NCI-H1092 (cell line): ENCODE measurements at places on chromosomes 3 and 15.

GRCh38 chr3:107795514-107796094 lies 272.8 kb downstream of the BBX start:
- no peak for DNase-seq

DNA sequence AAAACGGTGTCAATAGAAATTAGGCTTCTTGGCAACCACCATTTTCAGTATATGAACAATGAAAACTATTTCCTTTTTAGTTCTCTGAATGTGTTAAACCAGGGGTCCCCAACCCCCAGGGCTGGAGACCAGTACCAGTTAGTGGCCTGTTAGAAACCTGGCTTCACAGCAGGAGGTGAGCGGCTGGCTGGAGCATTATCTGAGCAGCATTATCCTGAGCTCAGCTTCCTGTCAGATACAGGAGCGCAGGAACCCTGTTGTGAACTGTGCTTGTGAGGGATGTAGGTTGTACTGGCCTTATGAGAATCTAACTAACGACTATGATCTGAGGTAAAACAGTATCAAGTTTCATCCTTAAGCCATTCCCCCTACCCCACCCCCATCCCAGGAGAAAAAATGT lies 328.7 kb downstream of the ZBBX start:
- DNase-seq, result no peak

DNA sequence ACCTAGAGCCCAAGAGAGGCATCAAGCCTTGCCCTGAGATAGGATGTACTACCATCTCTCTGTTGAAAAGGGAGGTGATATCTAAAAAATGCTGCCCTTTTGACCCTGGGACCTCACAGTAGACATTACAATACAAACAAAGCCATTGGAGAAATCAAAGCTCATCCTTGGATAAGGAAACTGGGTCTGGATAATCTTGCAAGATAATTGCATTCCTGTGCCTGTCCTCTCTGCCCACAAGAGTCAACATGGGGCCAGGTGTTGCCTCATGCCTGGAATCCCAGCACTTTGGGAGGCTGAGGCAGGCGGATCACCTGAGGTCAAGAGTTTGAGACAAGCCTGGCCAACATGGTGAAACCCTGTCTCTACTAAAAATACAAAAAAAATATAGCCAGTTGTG lies 57.3 kb upstream of the DLG1 start:
- DNase-seq, result no peak

- DNase-seq, result no peak
Measured at GRCh38 chr3:127423856-127424765, 136.3 kb upstream of the PRR20G start.

DNA sequence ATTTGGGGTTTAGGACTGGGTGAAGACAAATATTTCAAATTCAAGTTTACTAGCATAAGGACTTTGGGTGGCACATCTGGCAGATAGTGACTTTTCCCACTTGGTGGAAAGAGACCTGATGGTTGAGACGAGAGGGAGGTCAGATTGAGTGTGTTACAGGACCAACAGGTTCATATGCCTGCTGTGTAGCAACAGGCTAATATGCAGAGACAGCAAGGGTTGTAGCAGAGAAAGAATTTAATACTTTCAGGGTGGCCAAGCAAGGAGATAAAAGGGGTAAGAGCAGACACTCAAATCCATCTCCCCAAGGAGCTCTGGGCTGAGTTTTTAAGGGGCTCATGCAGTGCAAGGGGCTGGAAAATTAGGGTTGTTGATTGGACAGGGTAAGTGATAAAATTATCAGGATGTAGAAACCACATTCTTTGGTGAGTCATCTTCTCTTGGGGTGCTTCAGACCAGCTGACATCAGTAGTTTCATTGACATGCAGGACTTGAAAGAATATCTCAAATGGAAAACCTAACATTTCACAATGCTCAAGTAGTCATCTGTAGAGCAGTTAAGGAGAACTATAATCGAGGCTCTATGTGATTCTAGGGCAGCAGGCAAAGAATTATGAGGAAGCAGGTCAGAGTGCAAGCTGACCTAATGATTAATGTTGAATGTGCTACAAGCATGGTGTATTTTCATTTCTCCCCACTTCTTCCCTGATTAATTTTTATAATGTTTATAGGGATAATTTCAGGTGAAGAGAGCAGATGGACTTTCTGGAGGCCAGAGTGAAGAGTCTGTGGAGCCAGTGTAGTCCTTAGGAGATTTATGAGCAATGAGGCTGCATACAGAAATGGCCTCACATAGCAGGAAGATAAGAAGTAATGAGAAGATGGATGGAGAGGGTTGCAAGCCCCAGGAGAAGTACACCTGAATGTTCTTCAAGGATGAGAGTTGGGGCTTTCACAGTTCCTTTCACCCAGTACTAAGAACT lies 13.7 kb downstream of the FOXB1 start:
- no peak for DNase-seq

GRCh38 chr3:124893526-124893925 lies 6.4 kb upstream of the ITGB5 start:
- no peak for DNase-seq

- no peak for DNase-seq
Measured at GRCh38 chr15:76161153-76162035, 101.6 kb downstream of the TMEM266 start.

DNA sequence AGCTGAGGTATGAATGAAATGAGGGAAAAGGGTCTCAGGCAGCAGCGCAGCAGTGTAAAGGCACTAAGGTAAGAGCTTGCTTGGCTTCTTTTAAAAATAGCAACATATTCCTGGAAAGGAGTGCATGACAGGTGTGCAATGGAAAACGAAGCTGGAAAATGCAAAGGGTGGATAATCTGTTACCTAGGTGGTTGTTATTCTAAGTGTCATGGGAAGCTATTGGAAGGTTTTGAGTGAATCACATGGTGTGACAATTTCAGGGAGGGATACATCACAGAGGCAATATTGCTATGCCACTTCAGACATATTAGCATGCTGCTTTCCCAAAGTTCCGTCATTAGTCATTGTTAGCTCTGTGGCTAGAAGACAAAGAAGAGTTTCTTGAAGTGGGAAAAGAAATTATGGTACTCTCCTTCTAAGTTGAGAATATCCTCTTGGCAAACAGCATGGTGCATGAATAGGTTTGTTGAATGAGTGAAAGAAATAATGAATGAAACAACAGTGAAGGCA lies 28.7 kb upstream of the TMEM45A start:
- DNase-seq, result no peak

DNA sequence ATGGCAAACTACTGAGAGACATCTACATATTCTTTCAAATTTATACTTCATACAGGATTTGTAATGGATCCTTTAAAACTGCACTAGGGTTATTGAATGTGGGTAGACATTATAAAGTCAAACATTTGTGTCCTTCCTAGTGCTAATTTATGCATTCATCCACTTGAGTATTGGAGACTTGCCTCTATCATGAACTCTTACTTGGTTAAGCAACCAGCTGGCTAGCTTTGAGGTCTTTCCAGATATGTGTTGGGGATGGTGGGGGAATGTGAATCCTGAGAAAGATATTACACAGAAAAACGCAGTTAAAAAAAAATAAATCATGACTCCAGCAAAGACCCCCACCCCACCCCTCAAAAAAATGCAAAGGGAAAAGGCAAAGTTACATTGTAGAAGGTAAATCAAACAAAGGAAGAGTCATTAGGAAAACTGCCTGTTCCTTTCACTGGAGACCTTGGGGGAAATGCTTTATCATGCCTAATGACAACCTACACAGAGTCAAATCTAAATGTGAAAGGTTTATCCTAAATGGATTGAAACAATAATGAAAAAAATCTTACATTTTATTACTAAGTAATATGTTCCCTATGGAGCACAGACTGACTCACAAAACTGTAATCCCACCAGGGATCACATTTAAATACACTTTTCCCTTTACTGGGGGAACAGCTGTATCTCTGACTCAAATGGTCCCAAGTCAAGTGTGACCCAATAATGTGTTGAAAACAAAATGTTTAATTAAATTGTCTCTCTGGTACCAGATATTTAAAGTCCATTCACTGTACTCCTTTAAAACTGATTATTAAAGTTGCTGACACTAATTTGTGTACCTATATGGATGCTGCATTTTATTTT lies 522.3 kb downstream of the ROBO1 start:
- DNase-seq, result no peak

DNA sequence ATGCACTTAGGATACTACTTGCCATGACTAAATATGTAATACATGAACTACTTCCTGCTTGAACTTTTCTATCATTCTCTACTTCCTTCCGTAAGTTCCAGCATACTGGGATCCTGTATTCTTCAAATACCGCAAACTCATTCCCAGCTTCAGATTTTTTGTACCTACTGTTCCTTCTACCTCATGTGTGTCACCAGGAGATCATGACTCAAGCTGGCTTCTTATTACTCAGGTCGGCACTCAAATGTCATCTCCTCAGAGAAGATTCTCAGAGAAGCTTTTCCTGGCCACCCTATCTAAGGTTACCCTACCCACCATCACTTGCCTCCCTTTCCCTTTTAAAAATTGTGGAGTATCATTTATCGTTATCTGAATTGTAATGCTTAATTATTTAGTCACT lies 66.7 kb downstream of the RFX7 start:
- DNase-seq, result no peak

DNA sequence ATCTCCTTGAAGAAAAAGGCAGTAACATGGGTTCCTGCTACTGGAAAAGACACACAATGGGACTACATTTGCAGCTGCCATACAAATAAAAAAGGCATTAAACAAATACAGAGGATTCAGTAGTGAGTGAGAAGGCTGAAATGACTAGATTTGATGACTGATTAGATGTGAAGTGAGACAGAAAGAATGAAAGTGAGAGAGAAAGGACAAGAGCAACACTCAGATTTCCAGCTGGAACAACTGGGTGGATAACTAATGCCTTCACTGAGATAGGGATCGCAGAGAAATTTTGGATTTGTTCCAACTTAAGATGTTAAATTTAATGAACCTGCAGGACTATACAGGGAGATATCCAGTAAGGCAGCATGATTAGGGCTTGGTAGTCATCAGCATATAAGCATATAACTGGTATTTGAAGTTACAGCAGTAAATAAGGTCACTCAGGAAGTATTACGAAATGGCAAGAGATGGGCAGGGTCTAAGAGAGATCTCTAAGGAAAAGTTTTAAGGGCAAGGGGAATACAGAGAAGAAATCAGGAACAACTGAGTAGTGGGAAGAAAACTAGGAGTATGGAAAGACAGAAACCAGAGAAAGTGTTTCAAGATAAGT lies 8.2 kb downstream of the OSBPL11 start:
- DNase-seq, result no peak

GRCh38 chr3:10006762-10007090 lies 19.5 kb upstream of the FANCD2 start:
- DNase-seq, result no peak

GRCh38 chr15:86855307-86856291 lies 775.9 kb downstream of the AGBL1 start:
- no peak for DNase-seq

DNA sequence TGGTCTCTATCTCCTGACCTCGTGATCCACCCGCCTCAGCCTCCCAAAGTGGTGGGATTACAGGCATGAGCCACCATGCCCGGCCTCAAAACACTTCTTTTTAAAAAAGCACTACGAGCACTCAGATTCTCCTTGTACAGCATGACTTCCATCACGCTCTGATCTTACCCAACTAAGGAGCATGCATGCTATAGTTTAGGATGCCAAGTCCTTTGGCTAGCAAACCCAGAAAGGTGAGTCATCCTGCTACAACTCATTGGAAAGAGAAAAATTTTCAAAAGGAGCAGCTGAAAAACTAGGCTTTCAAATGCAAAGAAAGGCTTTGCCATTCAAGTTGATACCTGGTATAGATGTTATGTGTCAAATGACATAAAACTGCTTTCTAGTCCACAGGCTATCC lies 70.3 kb upstream of the PRICKLE2 start:
- no peak for DNase-seq

DNA sequence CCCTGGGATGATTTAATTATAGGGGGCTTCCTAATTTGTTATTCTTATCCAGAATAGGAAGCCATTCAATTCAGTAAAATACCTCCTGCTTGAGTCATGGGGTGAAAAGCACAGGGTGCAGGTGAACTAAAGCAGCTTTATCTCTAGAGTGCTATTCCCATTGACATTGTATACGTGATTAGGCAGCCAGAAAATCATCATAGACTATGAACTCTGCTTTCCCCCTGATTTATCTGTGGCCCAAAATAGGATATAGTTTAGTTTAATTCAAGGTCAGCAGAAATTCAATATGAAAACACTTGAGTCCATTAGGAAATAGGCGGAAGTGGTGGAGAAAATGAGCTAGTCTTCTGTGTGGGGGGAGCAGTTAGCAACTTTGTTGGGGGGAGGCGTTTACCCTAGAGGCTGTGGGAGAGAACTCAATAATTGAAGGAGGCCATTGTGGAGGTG lies 18.2 kb upstream of the PRKCI start:
- DNase-seq, result no peak

DNA sequence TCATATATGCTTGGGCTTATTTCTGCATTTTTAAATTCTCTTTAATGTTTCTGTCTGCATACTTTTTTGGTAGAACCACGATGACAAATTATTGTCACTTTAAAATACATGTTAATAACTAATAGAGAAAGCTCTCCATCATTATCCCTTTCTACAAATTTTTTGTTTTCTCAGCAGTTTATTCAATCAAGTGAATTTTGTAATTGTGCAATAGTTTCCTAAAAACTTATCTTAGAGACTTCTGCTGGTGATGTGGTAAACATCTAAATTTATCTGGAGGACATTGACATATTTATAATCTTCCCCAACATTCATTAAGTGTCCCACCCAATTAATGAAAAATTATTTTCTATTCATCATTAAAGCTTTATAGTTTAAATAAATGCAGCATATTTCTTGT lies 215.3 kb downstream of the MEX3B start:
- no peak for DNase-seq

GRCh38 chr3:17302170-17302569 lies 417.4 kb downstream of the PLCL2 start:
- no peak for DNase-seq

DNA sequence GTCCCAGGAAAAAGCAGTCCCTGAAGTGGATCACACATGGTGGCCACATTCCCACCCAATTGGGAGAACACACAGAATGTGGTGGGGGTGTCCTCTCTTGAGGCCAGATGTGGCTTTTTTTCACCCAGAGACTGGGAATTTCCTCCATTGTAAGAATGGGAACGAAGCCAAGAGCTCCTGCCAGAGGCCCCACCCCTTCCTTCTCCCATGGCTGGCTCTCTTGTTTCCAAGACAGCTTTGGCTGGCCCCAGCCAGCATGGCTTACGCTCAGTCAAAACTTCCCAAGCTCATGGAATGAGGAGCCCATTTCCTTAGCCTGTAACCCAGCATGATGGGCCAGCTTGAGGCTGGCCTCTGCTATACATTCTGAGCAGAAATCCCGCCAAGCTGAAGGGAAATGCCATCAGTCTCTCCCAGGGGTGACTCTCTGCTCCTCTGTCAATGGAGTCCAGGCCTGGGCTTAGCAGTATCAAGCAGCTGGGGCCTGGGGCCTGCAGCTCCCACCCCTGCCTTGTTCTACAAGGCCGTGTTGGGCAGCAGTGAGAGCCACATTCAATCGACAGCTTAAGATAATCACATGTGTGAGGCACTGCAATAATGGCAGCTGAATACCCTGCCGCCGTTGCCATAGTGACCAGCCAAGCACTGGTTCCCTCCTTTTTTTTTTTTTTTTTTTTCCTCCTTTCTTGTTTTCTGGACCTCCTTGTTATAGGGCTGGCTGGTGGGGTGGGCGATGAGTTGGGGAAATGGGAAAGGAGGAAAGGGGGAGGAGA lies 142.4 kb downstream of the EPHB1 start:
- DNase-seq, result no peak
